ENCODE measurements at places on chromosomes 12 and 14.

- no peak for DNase-seq
Measured at GRCh38 chr12:34163443-34163842, 141.1 kb downstream of the ALG10 start.

- DNase-seq = no peak
Measured at GRCh38 chr12:17301544-17301943, 695.6 kb upstream of the LMO3 start.

- DNase-seq = no peak
Measured at GRCh38 chr14:75523771-75524171, 1.5 kb downstream of the BATF start.

GRCh38 chr12:127677537-127678131, 589.3 kb upstream of the TMEM132C start:
- peak; percentile 42 for DNase-seq

GRCh38 chr12:132115500-132115899, 28.6 kb downstream of the DDX51 start:
- no peak for DNase-seq

GRCh38 chr12:114982760-114983159, 298.8 kb upstream of the TBX3 start:
- DNase-seq = no peak

GRCh38 chr12:54890339-54890738, 36.0 kb downstream of the MUCL1 start:
- peak; percentile 88 for DNase-seq

DNA sequence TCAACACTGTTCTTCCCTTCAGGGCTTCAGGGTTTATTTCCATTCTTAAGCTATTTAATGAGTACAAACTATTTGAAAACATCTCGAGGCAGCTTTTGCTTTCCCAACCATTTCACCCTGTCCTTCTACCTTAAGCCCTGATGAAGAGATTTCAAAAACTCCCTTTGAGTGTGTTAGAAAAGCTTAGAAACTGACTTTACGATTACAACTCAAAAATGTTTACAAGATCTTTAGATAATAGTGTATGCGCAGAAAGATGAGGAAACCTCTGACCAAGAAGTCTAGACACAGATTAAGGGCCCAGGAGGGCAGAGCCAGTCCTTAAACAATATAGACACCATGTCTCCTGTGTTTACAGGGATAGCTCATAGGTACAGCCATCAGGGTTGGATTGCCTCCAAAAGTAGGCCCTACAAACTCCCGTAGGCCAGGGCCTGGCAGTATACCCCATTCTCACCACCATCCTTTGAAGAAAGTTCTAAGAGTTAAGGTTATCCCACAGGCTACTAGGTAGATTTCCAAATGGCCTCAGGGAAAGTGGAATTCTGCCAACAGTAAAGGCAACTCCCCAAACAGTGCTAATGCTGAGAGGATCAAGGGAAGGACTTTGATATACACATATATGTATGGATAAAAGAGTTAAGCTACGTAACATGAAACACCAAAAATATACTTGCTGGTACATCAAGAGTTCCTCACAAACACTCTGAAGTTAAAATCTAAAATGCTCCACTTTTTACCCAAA, 11.4 kb upstream of the SOS2 start:
- no peak for DNase-seq

- DNase-seq = no peak
Measured at GRCh38 chr12:127145929-127146789, 1120.8 kb upstream of the TMEM132C start.

DNA sequence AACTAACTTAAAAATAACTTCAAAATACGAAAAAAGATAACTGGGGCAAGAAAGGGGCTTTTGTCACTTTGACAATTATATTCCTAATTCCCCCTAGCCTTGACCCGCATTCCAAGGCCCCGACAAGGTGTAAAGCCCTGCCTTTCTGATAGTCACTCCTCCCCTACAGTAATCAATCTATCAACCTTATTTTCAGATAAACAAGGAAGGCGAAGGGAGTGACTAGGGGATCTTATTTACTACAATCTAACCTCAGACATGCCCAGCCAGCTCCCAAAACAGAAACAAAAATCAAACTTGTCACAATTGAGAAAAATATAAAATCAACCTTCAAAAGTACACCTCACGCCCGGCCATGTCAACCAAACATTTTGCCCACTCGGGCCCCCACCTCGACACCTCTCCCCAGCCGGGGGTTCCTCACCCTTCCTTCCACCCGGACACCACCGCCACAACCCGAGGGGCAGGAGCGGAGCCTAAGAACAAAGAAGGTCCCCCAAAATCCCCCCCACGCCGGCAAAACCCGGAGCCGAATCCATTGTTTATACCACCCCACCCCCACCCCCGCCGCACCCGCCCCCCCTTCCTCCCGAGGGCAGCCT, 562 bp downstream of the ZFYVE1 start:
- DNase-seq = no peak

DNA sequence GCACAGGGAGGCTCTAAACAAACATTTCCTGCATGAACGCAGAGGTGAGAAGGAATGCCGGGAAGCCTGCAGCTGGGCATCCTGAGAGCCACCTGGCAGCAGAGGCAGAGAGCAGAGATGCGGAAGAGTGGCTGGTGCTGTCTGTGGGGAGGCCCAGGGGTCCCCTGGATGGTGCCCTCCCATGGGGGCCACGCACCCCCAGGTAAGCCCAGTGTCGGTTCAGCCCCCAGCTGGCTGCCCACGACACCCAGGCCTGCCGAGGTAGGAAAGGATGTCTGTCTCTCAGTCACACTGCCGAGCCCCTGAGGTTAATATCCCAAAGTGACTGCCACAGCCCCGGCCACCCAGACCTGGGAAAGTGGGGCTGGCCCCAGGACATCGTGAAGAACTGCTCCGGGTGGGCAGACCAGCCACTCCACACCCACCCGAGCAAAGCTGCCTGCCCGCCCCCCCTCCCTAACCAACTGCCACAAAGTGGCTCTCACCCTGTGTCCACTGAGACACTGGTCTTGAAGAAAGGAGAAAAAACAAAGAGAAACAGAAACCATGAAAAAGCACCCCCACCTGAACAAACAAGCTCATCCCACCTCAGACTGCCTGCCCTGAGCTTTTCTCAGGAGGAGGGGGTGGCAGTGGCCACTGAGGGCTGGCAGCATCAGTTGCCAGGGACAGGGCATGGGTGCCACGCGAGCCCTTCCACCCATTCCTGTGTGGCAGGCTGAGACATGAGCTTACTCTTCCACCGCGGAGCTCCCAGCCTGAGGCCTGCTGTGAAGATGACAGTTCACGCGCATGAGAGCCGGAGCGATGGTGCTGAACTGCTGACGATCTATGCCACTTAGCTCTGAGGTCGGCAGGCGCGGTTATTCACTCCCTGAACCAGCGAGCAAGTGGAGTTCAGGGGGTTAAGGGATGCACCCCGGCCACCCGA, 40.8 kb downstream of the CCDC88C start:
- peak; percentile 64 for DNase-seq

- DNase-seq = no peak
Measured at GRCh38 chr14:51674294-51675002, 22.7 kb downstream of the FRMD6 start.

GRCh38 chr14:20400965-20401593, 12.2 kb downstream of the TEP1 start:
- DNase-seq = no peak

DNA sequence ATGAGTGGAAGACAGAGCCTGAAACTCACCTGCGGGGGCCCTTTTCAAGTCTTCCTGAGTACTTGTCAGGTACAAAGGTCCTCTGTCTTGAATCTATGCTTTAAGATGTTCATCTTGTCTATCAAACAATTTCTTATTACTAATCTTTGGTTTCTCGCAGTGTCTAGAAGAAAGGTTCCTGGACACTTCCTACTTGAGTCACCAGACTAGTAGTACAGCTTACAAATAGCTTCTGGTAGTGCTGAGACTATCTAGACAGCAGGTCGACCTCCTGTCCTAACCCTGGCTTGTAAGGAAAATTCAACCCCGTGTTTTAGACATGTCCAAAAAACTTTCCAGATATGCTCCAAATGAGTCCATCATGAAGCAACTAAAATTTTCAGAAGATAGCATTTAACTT, 11.2 kb upstream of the ARID2 start:
- DNase-seq = no peak

DNA sequence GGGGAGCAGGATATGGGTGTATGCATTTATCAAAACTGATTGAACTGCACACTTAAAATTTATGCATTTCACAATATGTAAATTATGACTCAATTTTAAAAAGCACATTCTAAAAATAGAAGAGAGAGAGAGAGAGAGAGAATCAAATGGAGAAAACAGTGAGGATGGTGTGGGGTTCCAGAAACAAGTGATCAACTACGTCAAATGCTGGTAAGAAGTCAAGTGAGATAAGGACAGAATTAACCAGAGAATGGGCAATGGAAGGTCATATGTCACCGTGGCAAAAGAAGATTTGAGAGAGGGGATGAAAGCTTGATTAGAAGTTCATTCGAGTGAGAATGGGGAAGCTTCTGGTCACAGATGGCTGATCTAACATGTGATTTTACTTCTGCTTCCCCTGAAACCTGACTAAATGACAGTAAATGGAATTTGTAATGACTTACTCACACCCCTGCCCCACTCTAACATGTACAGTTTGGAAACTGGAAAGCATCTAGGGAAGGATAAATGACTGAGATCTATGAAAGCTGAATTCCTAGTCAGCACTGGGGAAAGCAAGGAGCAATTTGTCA, 276.5 kb upstream of the AMIGO2 start:
- no peak for DNase-seq

GRCh38 chr12:24206621-24207020, 257.2 kb upstream of the SOX5 start:
- DNase-seq = peak; percentile 67

DNA sequence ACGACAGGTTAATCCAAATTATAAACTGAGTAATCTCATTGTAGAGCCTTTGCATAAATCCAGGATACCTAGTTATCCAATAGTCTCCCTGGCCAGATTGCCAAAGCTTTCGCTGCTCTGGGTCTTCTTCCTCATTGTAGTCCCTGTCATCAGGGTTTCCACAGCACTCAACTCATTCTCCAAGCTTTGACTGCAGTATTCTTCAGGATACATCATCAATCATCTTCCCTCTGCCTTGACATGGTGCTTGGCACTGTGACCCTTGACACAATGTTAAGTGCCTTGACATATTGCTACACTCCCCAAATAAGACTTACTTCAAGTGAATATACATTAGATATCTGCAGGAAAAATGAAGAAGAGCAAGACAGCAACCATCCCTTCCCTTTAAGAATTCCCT, 60.1 kb upstream of the RESF1 start:
- DNase-seq = no peak

DNA sequence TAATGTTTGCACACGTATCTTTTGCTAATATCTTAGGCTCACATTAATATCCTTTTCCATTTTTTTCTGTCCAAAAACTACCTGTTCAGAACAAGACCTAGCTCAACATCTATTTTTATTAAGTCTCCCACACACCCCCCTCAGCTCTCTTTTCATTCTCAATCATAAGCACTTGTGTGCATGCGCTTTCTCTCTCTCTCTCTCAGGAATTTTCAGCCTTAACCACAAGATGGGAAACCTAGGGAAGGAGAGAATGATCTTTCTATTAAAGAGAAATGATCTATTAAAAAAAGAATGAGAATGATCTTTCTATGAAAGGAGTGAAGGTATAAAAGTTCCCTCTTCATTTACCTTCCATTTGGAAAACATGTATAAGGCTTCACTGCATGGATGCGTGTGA, 39.7 kb upstream of the AP4S1 start:
- no peak for DNase-seq

DNA sequence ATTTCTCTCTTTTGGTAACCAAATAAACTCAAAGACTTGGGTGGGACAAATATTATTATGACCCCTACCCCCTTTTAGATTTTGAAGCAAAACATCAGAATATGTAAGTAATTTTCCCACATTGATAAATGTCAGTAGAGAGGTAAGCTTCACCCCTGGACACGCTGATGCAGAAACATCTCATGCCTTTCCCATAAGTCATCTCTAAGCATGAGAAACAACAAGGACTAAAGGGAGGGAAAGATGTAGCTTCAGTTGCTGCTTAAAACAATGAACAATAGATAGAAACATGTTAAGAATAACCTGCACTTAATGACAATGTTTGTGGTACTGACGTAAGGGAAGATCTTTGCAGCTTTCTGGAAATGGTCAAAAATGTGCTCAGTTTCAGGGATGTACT, 56.3 kb upstream of the SLC8A3 start:
- DNase-seq = no peak

- no peak for DNase-seq
Measured at GRCh38 chr14:20811986-20812975, 9.6 kb upstream of the RNASE1 start.

GRCh38 chr14:36520601-36521525, 831 bp upstream of the NKX2-1 start:
- peak; percentile 50 for DNase-seq

- DNase-seq = no peak
Measured at GRCh38 chr12:52949413-52950331, 754 bp downstream of the KRT18 start.

DNA sequence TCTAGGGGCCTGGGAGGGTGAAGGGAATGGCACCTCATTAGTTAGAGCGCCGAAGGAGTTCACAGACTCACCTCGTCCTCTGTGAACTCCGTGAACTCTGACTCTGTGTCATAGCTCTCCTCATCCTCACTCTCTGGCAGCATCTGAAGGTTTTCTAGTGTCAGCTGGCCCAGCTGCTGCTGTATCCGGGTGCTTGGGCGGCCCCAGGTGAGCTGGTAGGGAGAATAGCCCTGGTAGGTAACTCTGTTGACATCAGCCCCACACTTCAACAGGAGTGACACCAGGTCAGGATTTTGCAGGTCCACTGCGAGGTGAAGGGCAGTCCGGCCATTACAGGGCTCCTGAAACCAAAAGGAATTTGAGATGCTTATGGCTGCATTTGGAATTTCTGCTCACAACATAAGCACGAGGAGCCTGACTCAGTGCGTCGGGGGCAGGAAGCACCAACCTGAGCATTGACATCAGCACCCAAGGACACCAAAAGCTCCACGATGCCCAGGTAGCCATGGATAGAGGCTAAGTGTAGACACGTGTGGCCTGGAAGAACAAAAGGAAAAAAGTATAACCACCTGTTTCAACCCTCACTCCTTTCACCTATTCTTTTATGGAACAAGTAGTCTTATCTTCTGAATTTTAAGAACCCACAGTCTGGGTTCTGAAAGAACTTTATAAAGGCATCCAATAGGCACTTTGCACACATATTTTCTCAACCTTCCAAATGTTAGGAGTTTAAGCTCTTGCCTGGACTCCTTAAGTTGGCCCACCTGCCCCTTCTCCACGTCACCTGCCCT, 2.0 kb downstream of the NFKBIA start:
- no peak for DNase-seq

DNA sequence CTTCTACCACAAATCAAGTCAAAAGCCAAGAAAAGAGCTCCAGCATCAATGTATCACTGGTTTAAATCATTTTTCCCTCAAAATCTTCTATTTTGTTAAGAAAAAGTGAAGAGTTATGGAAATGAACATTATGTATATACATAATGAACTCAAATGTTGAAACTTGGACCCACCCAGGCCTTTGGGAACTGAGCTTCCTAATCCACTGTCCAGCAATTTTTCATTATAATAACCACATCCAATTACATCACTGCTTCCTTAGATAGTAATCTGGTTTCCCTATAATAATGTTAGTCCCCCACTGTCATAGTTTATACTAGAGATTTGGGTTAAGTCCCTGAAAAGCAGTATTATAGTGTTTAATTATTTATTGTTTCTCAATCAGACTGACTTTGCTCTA, 170.9 kb downstream of the PIK3C2G start:
- no peak for DNase-seq

- DNase-seq = no peak
Measured at GRCh38 chr12:10097521-10097920, 1.3 kb downstream of the CLEC1A start.

All from NCI-H2171 treated with DMSO at 0.1 percent for 48 hours (cell line).